ENCODE measurements at places on chromosomes 3 and 15. TPM values are rescaled to one million over a fixed set of nuclear protein-coding genes. Genes with fewer than 3 reads are reported as not detected.

The PRKCI gene
- total RNA-seq, result 19.7 TPM

The PPP2R3A gene
- total RNA-seq, result 0.49 TPM

The SLC24A5 gene
- not detected for total RNA-seq

DNA sequence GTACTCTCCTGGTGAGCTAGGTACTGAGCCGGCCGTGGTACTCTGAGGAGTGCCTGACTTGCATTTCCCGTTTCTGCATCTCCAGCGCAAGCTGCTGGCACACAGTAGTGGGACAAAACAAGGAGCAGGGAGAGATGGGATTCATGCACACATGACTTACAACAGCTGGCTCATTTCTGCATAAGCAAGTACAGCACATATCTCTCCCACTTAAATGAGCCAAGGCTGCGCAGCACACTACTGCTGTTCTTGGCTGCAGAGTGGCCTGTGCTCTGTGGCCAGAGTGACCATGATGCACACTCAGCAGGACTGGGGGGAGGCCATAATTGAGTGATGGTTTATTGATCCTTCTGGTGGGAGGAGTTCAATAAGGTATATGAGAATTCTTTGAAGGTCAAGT lies 59.2 kb upstream of the ABHD17C start:
- no peak for DNase-seq

GRCh38 chr3:61331929-61332552 lies 80.8 kb upstream of the FHIT start:
- no peak for DNase-seq

GRCh38 chr3:42164656-42165055 lies 73.5 kb downstream of the TRAK1 start:
- no peak for DNase-seq

DNA sequence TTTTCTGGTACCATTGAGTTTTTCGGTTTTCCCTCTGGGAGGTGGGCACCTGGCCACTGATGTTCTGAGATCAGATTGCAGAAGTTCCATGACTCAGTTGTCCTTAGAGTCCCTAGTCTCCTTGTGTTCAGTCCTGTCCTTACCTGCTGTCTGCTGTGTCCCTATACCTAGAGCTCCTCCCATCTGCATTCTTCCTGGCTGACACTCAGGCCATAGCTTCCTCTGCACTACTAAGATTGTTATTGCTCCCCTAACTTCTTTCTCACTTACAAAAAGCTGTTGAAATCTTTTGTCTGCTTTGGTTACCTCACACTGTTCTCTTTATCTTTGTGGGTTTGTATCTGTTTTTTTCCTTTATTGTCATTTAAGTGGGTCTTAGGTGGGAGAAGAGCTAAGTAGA lies 13.2 kb downstream of the USP3 start:
- DNase-seq, result no peak

DNA sequence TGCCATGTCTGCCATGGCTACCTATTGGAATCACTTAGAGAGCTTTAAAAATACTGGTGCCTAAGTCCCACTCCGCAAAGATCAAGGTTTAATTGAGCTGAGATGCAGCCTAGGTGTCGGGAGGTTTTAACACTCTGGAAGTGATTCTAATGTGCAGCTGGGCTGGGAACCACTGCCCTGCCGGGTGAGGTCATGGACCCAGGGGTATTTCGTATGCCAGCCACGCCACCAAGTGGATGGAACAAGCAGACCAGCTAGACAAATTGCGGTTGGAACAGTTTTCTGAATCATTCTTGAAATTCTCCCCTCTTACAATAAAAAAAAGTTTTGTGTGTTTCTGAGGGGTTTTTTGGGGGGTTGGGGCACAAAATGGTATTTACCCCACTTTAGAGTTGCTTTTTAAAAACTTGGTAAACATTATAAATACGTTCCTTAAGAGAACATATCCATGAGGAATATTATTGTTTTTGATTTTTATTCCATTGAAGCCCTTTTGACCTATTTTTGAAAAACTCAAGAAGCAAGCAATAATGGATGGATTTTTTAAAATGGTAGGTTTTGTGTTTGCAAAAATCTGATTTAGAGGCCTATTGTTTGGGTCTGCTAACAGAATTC lies 66.2 kb upstream of the CSTA start:
- peak; percentile 85 for DNase-seq

- no peak for DNase-seq
Measured at GRCh38 chr15:86894269-86894668, 814.6 kb downstream of the AGBL1 start.

- DNase-seq, result no peak
Measured at GRCh38 chr15:76773234-76773633, 131.9 kb downstream of the SCAPER start.

- peak; percentile 64 for DNase-seq
Measured at GRCh38 chr15:78263907-78264303, 457 bp upstream of the DNAJA4 start.

GRCh38 chr3:84965141-84965540 lies 6.4 kb downstream of the CADM2 start:
- DNase-seq, result no peak

- no peak for DNase-seq
Measured at GRCh38 chr15:98126326-98127085, 166.0 kb downstream of the ARRDC4 start.

DNA sequence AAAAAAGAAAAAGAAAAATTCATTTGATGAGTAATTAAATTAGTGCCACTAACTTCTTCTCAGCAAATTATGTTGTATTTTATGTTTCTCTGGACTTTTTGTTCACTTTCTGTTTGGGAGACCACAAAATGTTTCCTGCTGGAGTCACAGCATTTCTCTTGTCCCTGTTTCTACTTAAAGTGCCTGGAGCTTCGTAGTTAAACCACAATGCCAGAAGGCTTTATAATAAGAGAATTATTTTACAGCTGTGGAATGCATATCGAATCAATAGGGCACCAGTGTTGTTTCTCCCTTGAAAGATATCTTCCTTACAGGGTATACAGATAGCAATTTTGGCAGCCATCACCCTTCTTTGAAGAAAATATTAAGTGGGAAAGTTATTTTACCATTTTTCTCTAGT lies 3.2 kb downstream of the DTWD1 start:
- DNase-seq, result no peak
